Aorta (tissue), 5 donors: ENCODE measurements at places on chromosomes 1 and 21. TPM values are rescaled to one million over a fixed set of nuclear protein-coding genes. Genes with fewer than 3 reads are reported as not detected.

Gene B3GALT5
- 0.21 TPM for total RNA-seq

Gene C1orf87
- total RNA-seq, result 0.51 TPM

Gene SYTL1
- 1.8 TPM for total RNA-seq

Gene DNAJC28
- 2.7 TPM for total RNA-seq

Gene FAM163A
- total RNA-seq, result not detected

Gene ADORA3
- 10.5 TPM for total RNA-seq

Gene AGRN
- 25.1 TPM for total RNA-seq

Gene GNPAT
- 33.5 TPM for total RNA-seq

Gene DMRTA2
- total RNA-seq, result not detected

Gene RBP7
- 7.6 TPM for total RNA-seq

Gene S100A4
- total RNA-seq, result 967 TPM

Gene GBP6
- not detected for total RNA-seq

Gene SHISA4
- 39.9 TPM for total RNA-seq

Gene TSPAN1
- total RNA-seq, result 3.2 TPM

Gene TMCC2
- 6.2 TPM for total RNA-seq

- DNase-seq, result no peak
Measured at GRCh38 chr1:204777591-204777990, 92.1 kb upstream of the LRRN2 start.

GRCh38 chr1:172324086-172324485 lies 96.4 kb upstream of the C1orf105 start:
- no peak for DNase-seq

DNA sequence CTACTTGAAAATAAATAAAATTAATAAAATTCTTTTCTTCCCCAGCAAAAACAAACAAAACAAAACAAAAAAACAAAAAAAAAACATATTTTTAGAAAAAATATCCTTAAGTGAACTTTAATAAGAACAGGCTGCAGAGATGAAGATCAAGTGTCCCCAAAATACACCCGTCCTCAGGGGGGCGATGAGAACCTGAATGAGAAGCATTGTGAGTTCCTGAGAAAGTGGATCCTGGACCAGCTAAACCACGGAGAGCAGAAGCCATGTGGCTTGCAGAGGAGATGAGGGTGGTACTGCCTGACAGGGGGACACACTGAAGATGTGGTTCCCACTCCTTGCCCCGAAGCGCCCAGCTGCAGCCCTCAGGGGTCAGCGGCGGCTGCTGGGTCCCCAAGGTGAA lies 89.3 kb downstream of the ITPKB start:
- DNase-seq, result peak; percentile 57

DNA sequence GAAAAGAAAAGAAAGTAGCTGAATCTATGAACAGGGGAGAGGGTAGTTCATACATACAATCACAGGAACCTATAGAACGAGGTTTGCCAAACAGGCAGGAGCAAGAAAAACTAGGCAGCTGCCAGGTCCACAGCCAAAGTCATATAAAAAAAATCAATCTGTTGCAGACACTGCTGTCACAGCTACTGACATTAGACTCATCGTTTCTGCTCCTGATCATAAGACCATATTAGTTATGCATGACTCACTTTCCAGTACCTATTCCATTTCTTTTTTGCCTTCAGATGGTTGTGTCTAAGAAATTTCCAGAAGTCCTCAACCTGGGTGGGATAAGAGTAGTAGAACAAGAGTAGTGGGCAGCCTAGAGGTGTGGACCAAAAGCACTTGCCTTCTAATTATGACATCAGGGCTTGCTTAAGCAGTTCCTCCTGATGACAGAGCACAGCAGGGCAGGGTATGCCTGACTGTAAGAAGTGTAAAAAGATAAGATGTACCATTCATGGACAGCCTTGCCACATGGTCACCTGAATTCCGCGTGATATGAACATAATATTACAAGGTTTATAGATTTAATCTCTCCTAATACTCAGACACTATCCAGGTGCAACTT lies 323.2 kb upstream of the SGIP1 start:
- DNase-seq, result no peak

DNA sequence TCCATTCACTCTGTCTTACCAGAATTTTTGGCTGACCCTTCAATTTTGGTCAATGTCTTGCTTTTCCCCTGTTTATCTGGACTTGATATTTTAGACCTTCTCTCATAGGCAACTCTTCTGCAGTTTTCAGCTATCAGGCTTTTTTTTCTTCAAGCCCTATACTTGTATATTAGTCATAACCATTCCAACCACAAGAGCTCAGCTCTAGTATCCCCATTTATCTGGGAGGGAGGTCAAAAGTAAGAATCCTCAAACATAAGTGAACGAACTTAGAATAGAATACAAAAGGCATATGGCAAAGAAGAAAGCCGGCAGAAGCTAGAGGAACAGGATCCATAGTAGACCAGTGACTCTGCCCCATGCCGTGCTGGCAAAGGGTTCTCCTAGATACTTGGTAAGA lies 45.9 kb upstream of the TNFSF4 start:
- DNase-seq, result no peak

DNA sequence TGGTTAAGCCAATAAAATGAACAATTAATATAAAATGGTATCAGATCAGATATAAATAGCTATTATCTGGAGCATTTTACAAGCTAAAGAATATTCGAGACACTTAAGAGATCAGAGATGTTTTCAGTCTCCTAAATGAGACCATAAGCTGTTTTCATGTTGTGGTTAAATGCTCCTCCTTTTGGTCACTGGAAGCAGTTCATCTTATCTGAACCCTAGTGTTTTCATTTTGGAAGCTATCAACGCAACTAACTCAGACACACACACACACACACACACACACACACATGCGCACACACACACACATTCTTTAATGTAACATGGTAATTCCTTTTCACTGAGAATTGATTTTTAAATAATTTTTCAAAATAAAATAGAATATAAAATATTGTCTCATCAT lies 10.0 kb upstream of the LRRC8C start:
- no peak for DNase-seq

DNA sequence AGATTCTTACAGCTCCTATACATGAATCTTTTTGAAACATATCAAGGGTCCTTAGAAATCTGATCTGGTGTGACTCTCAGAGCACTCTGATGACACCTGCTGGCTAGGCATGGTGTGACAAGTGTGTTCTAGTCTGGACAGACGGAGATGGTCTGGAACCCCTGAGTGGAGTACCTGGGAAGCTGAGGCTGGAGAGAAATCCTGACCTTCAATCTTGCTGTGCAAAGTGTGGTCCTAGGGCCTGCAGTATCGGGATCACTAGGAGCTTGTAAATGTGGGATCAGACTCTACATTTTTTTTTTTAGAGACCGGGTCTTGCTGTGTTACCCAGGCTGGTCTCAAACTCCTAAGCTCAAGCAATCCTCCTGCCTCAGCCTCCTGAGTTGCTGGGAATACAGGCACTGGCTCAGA lies 78.6 kb upstream of the SOD1 start:
- peak; percentile 85 for DNase-seq

DNA sequence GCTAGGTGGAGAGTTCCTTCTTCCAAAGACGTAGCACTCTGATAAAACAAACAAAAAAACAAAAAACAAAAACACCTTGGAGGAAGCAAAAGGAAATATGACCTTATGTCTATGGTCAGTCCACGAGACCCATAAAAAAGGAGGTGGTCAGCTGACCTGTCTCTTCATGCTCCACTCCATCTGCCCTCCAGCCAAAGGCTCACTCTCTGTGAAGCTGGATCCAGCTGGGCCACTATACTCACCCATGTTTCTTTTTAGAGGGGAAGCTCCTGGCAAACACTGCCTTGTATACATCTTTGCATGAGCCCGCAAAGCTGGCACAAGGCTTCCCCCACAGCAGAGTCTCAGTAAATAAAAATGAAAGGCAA lies 126.1 kb upstream of the CACHD1 start:
- no peak for DNase-seq

DNA sequence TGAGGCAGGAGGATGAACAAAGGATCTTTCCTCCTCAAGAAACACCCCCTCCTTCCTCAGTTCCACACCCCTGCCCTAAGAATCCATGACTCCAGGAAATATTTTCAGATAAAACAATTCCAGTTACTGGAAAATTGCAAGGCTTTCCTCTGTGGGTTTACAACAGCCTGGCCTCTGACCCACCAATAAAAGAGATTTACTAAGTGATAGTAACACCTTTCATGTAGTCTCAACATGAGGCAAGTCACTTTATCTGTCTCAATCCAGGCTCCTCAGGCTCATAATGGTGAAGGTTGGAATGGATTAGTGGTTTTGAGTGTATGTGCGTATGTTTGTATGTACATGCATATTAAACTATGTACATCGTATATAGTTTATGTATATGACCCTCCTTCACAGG lies 71.4 kb upstream of the PPP2R5A start:
- DNase-seq, result no peak

DNA sequence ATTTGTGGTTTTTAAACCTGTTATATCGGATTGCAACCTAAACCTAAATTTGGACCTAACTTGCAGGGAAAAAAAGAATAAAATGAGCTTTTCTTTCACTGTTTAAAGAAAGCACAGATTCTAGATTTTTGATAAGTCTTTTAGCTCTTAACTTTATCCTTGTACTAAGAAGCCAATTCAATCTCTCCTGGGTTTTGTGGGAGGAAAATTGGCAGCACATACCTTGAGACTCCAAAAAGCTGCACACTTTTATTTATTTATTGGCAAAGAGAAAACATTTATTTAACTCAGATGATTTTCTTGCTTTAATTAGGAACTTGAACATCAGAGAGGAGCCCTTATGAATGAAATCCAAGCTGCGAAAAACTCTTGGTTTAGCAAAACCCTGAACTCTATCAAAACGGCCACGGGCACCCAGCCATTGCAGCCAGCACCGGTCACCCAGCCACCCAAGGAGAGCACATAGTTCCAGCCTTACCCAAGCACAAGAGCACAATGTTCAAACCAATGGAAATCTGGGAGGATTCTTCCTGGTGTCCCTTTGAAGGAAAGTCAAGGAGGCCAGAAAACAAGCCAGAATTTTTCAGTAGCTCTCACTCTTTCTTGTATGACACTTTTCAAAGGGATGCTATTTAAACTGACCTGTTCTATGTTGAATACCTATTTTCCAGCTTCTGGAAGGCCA lies 10.1 kb upstream of the CACYBP start:
- no peak for DNase-seq

DNA sequence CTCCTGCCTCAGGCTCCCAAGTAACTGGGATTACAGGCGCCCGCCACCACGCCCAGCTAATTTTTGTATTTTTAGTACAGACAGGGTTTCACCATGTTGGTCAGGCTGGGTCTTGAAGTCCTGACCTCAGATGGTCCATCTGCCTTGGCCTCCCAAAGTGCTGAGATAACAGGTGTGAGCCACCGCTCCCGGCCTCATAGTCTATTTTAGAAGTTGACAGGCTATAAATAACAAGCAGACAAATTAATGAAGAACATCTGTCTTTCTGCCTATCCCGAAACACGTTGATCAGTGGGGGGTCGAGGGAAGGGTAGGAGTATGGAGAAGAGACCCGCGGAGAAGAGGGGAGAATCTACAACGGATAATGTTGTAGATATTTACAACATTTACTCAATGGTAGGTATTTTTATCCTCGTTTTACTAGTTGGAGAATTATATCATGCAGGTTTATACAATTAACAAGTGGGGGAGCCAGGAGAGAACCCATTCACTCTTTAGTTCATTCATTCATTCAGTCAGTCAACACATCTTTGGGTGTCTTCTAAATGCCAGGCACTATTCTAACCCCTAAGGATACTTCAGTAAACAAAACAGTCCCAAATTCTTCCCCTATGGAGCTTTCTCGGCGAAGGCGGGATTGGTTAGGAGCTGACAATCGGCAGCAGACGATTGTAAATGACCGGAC lies 497 bp upstream of the IFNAR2 start:
- no peak for DNase-seq

DNA sequence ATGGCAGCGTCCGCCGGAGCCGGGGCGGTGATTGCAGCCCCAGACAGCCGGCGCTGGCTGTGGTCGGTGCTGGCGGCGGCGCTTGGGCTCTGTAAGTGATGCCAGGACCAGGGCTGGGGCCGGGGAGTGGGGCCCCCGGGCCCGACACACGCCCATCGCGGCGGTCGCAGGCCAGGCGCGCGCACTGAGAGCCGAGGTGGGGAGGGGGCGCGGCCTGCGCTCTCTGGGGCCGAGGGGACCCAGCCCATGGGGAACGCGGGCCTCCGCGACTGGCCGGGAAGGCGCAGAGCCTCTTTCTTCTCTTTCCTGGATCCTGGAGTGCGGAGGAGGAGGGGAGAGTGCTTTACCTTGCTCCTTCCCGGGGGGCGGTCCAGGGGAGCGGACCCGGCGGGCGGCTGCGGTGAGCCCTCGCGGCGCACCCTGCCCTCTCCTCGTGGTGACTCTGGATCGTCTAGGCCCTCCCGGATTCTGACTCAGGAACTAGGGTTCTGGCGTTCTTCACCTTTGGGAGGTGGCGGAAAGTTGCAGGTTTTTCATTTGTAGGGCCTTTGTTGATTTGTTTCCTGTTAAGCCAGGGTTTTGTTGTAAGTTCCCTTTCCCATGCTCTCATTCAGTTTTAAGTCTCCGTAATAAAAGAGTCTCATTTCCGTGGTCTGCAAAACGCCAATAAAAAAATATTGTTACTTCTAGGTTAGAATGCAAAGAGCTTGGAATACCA lies 529 bp downstream of the MPZL1 start:
- no peak for DNase-seq

DNA sequence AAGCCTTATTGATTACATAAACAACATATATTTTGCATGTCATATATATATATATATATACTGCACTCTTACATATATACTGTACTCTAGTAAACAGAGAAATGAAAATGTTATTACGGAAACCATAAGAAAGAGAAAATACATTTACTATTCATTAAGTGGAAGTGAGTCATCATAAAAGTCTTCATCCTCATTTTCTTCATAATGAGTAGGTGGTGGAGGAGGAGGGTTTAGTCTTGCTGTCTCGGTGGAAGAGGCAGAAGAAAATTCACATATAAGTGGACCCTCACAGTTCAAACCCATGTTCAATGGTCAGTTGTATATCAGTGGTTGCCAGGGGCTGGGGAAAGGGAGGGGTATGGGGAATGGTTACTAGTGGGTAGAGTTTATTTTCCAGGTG lies 8.0 kb upstream of the IFNLR1 start:
- no peak for DNase-seq

DNA sequence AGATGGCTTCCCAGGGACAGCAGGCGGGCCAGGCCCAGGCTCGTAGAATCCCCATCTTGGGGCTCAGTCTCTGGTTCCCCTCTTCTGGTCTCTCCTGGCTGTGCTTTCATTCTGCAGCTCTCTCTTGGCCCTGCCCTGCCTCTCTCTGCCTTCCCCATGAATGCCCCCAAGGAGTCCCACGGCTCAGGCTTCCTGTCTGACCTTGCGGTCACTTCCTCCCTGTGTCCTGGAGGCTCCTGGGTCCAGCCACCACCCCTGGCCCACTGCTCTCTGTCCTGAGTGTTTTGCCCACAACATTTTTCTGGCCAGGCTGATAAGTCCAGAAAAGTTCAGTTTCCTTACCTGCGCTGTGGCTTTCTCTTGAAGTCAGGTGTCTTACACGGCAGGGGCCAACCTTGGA lies 29.1 kb downstream of the PIGP start:
- DNase-seq, result no peak

GRCh38 chr1:71899881-71900280 lies 382.5 kb downstream of the NEGR1 start:
- no peak for DNase-seq
